Airway epithelial cell (primary cell): ENCODE measurements at places on chromosomes 7 and 10. TPM values are rescaled to one million over a fixed set of nuclear protein-coding genes. Genes with fewer than 3 reads are reported as not detected.

IL6 gene
- 1.1 and 1.6 TPM in 2 replicates for total RNA-seq

HABP2 gene
- total RNA-seq: not detected in 2 replicates

SPDYE8 gene
- not detected in 2 replicates for total RNA-seq

BMPER gene
- 1.3 and 2.0 TPM in 2 replicates for total RNA-seq

FLNC gene
- 0.84 and 0.85 TPM in 2 replicates for total RNA-seq

EPHB6 gene
- total RNA-seq: 1.8 and 3.2 TPM in 2 replicates

NAMPT gene
- 104 and 147 TPM in 2 replicates for total RNA-seq

PDE1C gene
- 0.07 TPM in 1 of 2 replicates, not detected in the other for total RNA-seq

MRLN gene
- total RNA-seq: not detected in 2 replicates

OPN4 gene
- not detected in 2 replicates for total RNA-seq

FAM25A gene
- 20.3 and 29.8 TPM in 2 replicates for total RNA-seq

TRIM50 gene
- not detected in 2 replicates for total RNA-seq

ABCB1 gene
- not detected in 2 replicates for total RNA-seq

MSMB gene
- 0.84 and 2.0 TPM in 2 replicates for total RNA-seq

NEURL1 gene
- 0.23 and 0.35 TPM in 2 replicates for total RNA-seq

HIPK2 gene
- 10.4 and 18.5 TPM in 2 replicates for total RNA-seq

GLRX3 gene
- 140 and 143 TPM in 2 replicates for total RNA-seq

C7orf33 gene
- total RNA-seq: not detected in 2 replicates

OPN1SW gene
- not detected in 2 replicates for total RNA-seq

LBX1 gene
- total RNA-seq: not detected in 2 replicates

ARHGEF5 gene
- total RNA-seq: 34.1 and 40.6 TPM in 2 replicates

RP9 gene
- total RNA-seq: 8.6 and 10.5 TPM in 2 replicates

AQP1 gene
- not detected in 2 replicates for total RNA-seq

DOCK1 gene
- total RNA-seq: 33.3 and 35.8 TPM in 2 replicates

RNF32 gene
- 1.3 and 2.3 TPM in 2 replicates for total RNA-seq

DOCK4 gene
- 5.2 and 5.5 TPM in 2 replicates for total RNA-seq

ZNF365 gene
- 0.14 and 0.42 TPM in 2 replicates for total RNA-seq
